ENCODE measurements at places on chromosomes 1 and 21. TPM values are rescaled to one million over a fixed set of nuclear protein-coding genes. Genes with fewer than 3 reads are reported as not detected.

CHODL gene
- total RNA-seq: 0.14 TPM

RCSD1 gene
- not detected for total RNA-seq

FAM72A gene
- total RNA-seq: 6.9 TPM

KRTAP21-1 gene
- total RNA-seq: not detected

CFHR3 gene
- not detected for total RNA-seq

KIAA0040 gene
- total RNA-seq: 4.2 TPM

RIPPLY3 gene
- total RNA-seq: 5.1 TPM

LCK gene
- total RNA-seq: 8.2 TPM

SFN gene
- total RNA-seq: 213 TPM

FAM3B gene
- total RNA-seq: 0.51 TPM

PPIAL4G gene
- not detected for total RNA-seq

TGFB2 gene
- 35.7 TPM for total RNA-seq

NIPAL3 gene
- total RNA-seq: 21.3 TPM

CD164L2 gene
- total RNA-seq: not detected

ELF3 gene
- 265 TPM for total RNA-seq

DNASE2B gene
- not detected for total RNA-seq

CCDC17 gene
- not detected for total RNA-seq

ANKRD35 gene
- 0.36 TPM for total RNA-seq

OR2T2 gene
- total RNA-seq: not detected

SPATA46 gene
- not detected for total RNA-seq

S100A2 gene
- 24.8 TPM for total RNA-seq

C1QB gene
- total RNA-seq: not detected

CNR2 gene
- total RNA-seq: not detected

SELENBP1 gene
- total RNA-seq: 2.7 TPM

SH2D1B gene
- total RNA-seq: 0.07 TPM

CRABP2 gene
- total RNA-seq: 77.1 TPM

LCE1E gene
- not detected for total RNA-seq

HSF2BP gene
- 0.72 TPM for total RNA-seq

CCDC27 gene
- not detected for total RNA-seq

OLIG2 gene
- not detected for total RNA-seq

PTGER3 gene
- 0.75 TPM for total RNA-seq

INSRR gene
- not detected for total RNA-seq

DDR2 gene
- total RNA-seq: 1.3 TPM

TRIM46 gene
- total RNA-seq: 9.4 TPM

KCND3 gene
- not detected for total RNA-seq

ELAVL4 gene
- not detected for total RNA-seq

THEM4 gene
- 13.2 TPM for total RNA-seq

SMIM1 gene
- 3.6 TPM for total RNA-seq

WNT2B gene
- 0.80 TPM for total RNA-seq

RGS4 gene
- total RNA-seq: 21.0 TPM

FCRL4 gene
- not detected for total RNA-seq

DIO1 gene
- not detected for total RNA-seq

AK5 gene
- total RNA-seq: 25.0 TPM

FAAH gene
- total RNA-seq: 12.8 TPM

TCP10L gene
- total RNA-seq: under 0.01 TPM

ARHGEF16 gene
- 36.6 TPM for total RNA-seq

LCE3E gene
- total RNA-seq: not detected

FOXD3 gene
- not detected for total RNA-seq

SLAMF9 gene
- total RNA-seq: not detected

C1orf94 gene
- not detected for total RNA-seq

ST3GAL3 gene
- 10.8 TPM for total RNA-seq

PRR9 gene
- not detected for total RNA-seq

BACE2 gene
- total RNA-seq: 60.9 TPM

FNBP1L gene
- total RNA-seq: 37.6 TPM

HSD11B1 gene
- total RNA-seq: 0.75 TPM

TFF2 gene
- not detected for total RNA-seq

ADORA3 gene
- not detected for total RNA-seq

BNIPL gene
- not detected for total RNA-seq

IRF6 gene
- total RNA-seq: 43.8 TPM
